ENCODE measurements at places on chromosomes 12 and 14.

- DNase-seq, result no peak
Measured at GRCh38 chr14:75010472-75011093, 7.9 kb downstream of the EIF2B2 start.

- no peak for DNase-seq
Measured at GRCh38 chr14:79596551-79596950, 614.8 kb downstream of the DIO2 start.

GRCh38 chr12:93025145-93026103 is 96.3 kb upstream of the EEA1 start:
- no peak for DNase-seq

GRCh38 chr14:53517270-53517960 is 364.3 kb upstream of the DDHD1 start:
- DNase-seq, result no peak

GRCh38 chr12:1855241-1855640 is 34.9 kb downstream of the LRTM2 start:
- DNase-seq, result no peak

DNA sequence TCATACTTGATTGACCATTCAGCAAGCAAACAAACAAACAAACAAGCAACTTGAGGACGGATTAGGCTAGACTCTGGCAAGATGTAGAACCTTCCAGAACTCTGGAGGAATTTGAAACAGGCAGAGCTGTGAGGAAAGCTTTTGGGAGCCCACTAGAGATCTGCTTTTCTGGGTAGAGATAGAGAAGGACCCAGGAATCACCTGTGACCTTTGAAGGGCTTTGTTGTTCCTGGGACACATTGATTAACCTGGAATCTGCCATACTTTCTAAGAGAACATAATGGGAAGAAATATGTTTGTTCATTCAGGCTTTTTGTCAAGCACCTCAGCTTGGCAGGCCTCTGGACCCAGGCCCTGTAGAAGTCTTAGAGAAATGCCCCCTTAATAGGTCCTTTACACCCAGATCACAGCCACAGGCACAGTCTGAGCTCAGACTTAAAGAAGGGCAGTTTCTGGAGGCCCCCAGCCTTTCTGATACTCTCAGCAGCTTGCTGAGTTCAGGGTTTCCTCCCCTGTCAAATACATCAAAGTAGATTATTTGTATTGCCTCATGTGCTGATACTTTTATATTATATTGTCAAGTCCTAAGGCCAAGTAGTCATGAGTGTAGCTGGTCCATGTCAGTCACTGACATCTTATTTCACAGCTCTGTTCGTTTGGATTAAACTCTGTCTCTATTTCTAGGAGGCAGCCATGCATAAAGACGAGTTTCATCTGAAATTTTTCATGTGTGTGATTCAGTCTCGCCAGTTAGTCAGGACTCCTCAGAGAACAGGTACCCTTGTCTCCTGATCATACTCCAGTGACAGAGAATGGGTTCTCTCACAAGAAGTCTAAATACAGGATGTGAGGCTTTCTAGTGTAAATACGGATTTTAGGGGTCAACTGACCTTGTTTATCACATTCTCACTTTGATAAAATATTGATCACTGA is 1.1 kb upstream of the SENP1 start:
- no peak for DNase-seq

DNA sequence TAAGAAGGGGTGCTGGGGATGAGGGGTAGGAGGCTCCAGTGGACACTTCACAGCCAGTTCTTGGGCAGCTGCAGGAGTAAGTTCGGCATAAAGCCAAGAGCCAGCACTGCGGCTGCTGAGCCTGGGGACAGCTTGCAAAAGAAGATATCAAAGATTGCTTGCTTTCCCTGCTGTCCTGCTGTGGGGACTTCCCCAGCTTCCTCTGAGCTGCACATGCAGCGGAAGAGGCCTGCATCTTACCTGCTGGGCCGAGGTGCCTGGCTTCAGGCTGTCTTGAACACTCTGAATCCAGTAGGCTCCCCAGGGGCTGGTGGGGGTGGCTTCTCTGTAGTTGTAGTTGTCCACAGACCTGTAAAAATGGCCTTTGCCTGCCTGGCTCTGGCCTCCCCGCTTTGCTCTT is 1.3 kb downstream of the CHGA start:
- no peak for DNase-seq

DNA sequence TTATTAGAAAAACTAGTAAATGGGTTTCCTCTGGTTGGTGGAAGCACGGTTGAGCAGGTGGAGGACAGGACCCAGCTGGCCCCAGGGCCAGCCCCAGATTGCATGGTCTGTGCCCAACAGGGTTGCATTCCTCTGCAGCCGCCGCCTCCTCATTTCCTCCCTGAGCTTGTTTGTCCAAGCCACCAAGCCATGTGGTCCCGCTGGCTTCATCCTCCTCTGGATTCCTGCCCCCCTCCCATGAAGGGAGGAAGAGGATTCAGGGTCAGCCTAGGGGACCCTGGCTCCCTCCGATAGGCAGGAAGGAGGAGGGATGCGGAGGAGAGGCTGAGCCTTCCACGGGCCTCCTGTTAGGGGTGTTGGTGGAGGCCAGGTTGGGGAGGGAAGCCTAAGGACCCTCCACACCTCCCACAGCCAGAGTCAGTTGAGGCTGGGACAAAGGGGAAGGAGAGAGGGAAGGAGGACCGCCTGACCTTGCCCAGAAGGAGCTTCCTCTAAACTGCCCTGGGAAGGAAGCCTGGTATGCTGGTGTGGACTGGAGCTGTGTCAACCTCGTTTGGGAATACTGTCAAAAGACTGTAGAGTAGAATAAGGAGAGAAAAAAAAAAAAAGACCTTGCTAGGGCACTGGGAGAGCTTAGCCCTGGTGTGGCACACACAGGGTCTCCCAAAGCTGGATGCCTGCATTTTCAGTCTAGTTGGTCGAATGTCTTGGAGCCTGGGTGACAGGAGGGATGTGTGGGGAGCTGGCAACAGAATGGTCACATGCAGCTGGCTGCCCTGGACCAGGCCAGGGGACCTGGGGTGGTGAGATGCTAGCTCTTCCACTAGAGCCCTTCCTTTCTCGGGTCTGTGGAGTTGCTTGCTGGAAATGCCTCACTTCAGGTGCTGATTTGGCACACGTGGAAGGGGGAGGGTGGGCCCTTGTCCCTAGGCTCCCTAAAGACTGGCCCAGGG is 42.4 kb downstream of the PLEKHG3 start:
- DNase-seq, result no peak

- no peak for DNase-seq
Measured at GRCh38 chr12:104462931-104463339, 6.2 kb downstream of the CHST11 start.

GRCh38 chr14:85056267-85056666 is 473.7 kb upstream of the FLRT2 start:
- DNase-seq, result no peak

DNA sequence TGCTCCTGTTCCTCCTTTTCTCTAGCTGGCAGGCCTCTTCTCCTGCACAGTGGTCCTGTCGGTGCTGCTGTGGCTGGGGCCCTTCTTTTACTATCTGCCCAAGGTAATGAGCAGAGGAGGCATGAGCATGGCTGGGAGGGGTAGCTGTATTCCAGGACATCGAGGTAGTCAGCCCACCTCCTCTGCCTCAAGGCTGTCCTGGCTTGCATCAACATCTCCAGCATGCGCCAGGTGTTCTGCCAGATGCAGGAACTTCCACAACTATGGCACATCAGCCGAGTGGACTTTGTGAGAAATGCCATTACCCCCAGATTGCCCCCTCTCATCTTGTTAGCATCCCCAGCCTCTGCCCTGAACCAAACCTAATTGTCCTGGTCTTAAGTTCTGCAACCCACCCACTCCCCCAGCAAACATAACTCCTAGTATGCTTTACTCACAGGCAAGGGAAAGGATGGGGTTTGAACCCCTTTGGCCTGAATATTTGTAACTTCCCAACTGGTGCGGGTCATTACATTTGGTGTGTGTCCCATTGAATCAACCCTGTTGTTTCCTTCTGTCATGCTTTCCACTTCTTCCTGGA is 9.1 kb downstream of the B4GALNT1 start:
- no peak for DNase-seq

DNA sequence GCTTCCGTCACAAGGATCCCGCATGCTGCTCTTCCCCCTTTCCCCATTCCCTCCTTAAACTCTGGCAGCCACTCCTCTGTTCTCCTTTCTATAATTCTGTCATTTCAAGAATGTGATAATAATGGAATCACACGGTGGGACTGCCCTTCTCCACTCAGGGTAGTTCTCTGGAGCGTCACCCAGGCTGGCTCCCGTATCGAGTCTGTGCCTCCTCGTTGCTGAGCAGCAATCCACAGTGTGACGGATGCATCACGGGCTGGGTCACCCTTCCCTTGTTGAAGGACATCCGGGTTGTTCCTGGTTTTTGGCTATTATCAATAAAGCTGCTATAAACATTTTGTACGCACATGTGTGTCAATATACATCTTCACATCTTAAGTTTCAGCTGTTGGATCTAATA is 5.7 kb upstream of the SYNE3 start:
- no peak for DNase-seq

- DNase-seq, result no peak
Measured at GRCh38 chr12:90741611-90742010, 213.4 kb downstream of the CCER1 start.

- no peak for DNase-seq
Measured at GRCh38 chr12:32863128-32863527, 33.4 kb downstream of the PKP2 start.

GRCh38 chr12:95784286-95784685 is 6.3 kb downstream of the NTN4 start:
- no peak for DNase-seq

DNA sequence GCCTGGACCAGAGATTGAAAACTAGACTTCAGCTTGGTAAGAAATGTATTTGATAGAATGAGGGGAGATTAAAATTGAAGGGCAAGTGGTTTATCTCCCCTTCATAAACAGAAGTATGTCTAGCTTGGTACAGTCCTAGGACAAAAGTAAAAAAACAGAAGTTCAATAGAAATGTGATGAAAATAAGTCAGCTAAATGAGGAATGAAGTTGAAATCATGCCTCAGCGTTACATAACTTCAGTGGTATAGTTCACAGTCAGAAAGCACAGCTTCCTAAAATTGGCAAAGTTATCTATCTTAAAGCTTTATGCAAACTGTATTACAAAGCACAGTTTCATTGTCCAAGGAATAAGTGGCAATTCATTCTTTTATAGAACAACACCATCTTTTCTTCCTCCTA is 90.2 kb upstream of the SYT10 start:
- DNase-seq, result no peak

DNA sequence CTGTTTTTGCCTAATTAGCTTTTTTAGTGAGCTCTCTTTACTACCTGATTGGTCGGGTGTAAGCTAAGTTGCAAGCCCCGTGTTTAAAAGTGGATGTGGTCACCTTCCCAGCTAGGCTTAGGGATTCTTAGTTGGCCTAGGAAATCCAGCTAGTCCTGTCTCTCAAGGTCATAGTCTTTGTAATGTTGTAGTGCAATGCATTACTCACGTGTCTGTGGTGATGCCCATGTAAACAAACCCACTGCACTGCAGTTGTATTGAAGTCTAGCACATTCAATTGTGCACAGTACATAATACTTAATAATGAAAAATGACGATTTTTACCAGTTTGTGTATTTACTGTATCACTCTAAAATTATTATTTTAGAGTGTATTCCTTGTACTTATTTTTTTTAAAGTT is 335.5 kb downstream of the NUAK1 start:
- no peak for DNase-seq

- no peak for DNase-seq
Measured at GRCh38 chr12:62800707-62801400, 134.1 kb downstream of the PPM1H start.

GRCh38 chr14:58812050-58812910 is 174.5 kb downstream of the DACT1 start:
- DNase-seq, result no peak

- DNase-seq, result no peak
Measured at GRCh38 chr14:91170504-91171121, 56.7 kb downstream of the DGLUCY start.

GRCh38 chr14:96805956-96806355 is 8.8 kb downstream of the VRK1 start:
- no peak for DNase-seq

- DNase-seq, result no peak
Measured at GRCh38 chr12:132686825-132687210, 324 bp downstream of the POLE start.

GRCh38 chr14:51337520-51337919 is 97.5 kb downstream of the TMX1 start:
- DNase-seq, result no peak

DNA sequence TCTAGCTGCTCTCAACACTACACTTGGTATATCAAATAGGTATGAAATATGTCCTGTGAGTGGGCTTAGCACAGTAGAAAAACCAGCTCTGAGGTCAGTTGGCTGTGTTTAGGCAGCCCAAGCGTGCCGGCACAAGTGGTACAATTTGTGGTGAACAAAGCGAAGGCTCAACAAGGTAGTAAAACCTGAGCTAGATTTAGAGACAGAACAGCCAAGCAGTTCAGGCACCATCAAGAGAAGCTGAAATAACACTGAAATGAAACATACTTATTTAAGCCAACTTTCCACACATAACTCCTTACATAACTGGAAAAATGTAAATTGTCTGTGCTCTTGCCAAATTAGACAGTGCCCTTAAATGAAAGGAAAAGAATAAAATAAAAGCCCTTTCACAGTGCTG is 596.8 kb upstream of the FBXO33 start:
- DNase-seq, result no peak

- no peak for DNase-seq
Measured at GRCh38 chr14:96014176-96014575, 25.0 kb upstream of the C14orf132 start.
